ENCODE measurements at places on chromosomes 6 and 20. TPM values are rescaled to one million over a fixed set of nuclear protein-coding genes. Genes with fewer than 3 reads are reported as not detected.

DTD1 gene
- total RNA-seq: 46.1 TPM

GRCh38 chr6:140825731-140826130 lies 1307.0 kb upstream of the GJE1 start:
- no peak for DNase-seq

- no peak for DNase-seq
These were observed 47.5 kb downstream of the KIAA1755 start for GRCh38 chr20:38212806-38213606.

DNA sequence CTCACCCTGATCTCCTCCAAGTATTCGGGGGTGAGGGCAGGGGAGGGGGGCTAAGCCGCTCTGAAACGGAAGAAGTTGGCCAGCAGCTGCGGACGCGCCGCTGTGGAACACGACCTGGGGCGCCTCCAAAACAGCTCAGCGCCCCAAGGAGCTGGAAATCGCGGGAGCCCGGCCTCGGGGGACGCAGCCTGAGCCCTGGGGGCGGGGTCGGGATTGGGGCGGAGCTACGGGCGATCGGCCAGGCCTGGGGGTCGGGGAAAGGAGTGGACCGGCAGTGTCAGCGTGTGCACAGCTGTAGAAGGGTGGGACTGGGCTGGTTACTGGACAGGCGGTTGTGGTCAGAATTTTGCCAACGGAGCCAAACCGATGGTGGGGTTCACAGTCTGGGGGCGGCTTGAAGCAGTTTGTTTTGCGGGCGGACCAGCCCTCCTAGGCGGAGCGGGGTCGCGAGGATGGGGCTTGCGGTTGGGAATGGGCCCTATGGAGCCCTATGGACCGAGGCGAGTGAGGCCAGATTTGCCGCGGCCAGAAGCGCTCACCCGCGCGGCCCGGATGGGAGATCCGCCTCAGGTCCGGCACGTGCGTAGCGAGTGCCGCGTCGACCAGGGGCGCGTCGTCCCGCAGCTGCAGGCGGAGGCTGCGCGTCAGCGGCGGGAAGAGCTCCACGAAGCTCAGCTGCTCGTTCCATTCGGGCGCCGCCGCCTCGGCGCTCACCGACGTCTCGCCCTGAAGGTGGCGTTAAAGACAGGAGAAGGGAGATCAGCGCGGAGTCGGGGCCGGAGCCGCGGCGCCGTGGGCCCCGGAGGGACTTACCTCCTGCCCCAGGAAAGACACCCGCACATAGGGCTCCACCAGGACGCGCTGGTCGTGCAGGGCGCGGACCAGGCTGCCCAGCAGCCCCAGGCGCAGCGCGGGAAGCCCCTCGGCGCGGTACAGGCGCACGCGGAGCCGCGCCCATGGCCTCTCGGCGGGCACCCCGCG lies 14.3 kb upstream of the SPAG4 start:
- DNase-seq: peak; percentile 85

DNA sequence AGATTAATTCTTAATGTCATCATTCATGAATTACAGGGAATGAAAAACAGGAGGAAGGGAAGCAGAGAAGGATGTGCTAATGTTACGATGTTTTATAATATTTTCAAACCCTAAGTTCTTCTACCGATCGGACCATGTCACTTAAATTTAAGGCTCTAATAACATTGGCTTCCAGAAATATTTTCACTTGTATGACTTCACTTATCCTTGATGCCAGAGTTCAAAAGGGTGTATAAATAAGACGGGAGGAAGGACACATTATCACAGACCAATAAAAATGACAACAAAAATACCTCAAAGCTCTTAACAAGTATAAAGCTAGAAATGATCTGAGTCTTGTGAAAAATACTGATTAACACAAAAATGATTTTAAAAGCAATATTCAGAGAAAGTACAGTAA lies 370.4 kb upstream of the CITED2 start:
- DNase-seq: no peak

DNA sequence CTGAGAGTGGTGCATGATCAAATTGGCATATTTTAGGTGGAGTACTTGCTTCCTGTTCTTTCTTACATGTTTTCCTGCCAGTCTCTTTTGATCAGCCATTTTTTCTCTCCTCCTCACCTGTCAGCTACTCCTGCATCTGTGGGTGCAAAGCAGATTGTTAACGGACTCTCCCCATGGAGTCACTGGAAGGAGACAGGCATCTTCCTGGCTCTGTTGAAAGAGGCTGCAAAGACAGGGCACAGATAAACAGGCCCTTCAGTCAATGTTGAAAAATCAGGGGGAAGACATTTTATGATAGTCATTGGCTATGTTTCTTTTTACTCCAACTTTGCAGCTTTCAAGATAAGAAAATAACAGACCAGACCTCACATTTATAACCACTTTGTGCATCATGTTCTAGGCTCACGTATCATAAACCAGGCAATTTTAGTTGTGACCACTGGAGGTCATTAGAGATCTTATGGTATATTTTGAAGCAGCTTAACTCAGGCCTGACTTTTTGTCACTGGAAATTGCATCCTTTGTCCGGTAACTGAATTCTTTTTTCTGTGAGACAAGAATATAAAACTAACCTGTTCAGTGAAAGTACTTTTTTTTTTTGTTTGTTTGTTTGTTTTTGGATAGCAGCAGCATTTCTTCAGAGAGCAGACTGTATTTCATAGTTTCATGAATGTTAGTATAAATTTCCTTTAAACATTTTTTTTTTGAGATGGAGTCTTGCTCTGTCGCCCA lies 20.1 kb downstream of the ECT2L start:
- DNase-seq: no peak

- DNase-seq: no peak
These were observed 248.0 kb downstream of the PHF3 start for GRCh38 chr6:63883597-63883996.

- no peak for DNase-seq
These were observed 8.7 kb upstream of the NQO2 start for GRCh38 chr6:2990932-2991506.

TMEM170B gene
- total RNA-seq: 1.0 TPM

PAK5 gene
- not detected for total RNA-seq

MAPK13 gene
- 68.2 TPM for total RNA-seq

ABHD16A gene
- 48.9 TPM for total RNA-seq

DNA sequence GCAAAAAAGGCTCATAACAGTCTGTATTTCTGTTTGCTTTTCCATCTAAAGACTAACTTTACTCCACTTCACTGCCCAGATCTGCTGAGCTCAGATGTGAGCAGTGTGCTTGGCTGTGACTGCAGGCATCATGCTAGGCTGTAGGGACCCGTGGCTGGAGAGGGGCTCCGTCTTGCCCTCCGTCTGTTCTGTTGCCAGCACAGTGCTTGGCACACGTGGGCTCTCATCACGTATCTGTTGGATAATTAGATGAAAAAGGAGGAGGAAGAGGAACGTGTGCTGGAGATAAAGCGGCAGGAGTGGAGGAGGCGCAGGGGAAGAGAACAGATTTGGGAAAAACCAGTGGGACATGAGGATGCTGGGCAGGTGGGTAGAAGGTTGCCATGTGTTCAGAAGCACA lies 57.6 kb upstream of the IER3 start:
- DNase-seq: no peak

- DNase-seq: no peak
These were observed 2.2 kb downstream of the TM9SF4 start for GRCh38 chr20:32111753-32112152.

DNA sequence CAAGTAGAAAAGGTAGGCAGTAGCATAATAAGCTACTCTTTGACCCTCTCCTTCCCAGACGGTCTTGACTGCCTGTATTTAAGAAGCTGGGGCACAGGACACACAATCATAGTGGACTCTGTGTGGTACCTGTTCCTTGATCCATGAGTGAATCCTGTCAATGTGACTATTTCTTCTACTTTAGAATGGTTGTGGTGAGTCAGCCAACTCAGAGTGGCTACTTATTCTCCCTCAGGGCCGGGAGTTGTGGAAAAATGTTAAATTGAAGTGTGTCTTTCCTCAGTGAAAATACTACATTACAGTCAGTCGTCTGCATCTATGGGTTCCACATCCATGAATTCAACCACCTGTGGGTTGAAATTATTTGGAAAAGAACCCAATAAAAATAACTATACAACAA lies 30.8 kb upstream of the PREP start:
- no peak for DNase-seq

DACT2 gene
- 1.3 TPM for total RNA-seq

NFKBIE gene
- total RNA-seq: 19.8 TPM

GRCh38 chr6:125945378-125946141 lies 11.0 kb upstream of the HINT3 start:
- no peak for DNase-seq

DNA sequence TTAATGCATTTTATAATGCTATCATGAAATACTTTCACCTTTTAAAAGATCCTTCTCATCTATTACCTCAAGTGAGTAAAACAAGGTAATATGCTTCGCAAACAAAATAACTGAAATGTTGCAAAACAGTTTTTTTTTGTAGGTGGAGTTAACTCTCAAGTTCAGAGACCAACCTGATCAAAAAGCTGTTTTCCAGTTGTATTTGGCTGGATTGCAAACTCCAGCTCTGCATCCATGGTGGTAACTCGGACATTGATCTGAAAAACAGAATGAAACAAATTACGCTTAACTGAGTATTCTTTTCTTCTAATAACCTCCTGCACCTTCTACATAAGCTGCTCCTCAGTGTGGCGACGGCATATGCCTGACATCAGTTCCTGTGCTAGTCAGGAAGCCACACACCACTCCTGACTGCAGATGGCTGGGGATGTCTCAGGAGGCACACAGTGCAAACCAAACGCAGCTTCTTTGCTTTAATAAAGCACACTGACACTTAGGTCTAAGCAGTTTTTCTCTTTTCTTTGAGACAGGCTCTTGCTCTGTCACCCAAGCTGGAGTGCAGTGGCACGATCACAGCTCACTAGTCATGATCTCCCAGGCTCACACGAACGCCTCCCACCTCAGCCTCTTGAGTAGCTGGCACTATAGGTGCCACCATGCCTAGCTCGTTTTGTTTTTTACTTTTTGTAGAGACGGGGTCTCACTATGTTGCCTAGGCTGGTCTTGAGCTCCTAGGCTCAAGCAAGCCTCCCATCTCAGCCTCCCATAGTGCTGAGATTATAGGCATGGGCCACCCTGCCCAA lies 29.9 kb downstream of the EZR start:
- peak; percentile 31 for DNase-seq

DNA sequence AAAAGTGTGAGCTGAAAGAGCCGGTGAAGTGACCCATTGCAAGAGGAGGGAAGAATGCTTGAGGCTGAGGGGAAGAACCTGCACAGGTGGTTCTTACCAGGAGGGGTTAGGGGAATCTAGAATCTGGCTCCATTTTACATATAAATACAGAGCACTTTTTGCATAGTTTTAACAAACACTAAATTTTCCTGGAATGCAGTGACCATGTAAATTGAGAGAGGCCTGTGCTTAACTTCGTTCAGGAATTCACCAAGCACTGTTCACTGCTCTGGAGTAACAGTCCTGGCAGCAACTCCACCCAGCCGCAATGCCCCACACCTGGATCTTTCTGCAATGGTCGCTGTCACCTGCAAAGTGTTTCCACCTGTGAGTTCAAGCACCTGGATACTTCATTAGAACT lies 13.2 kb upstream of the RIPOR3 start:
- no peak for DNase-seq

DNA sequence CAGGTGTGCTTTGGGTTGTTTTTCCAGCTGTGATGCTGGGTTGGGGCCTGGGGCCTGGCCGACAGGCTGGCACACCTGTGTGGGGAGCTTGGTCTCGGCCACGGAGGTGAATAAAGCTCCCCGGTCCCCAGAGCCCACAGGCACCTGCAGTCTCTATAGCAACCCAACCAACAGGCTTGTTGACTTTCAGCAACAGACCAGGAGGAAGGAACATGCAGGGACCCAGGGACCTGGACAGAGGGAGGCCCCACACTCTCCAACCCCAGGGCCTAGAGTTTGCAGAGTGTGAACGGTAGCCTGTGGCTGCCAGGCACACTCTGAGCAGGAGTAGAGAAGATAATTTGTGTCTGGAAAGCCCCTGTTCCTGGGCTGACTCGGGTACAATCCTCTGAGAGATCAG lies 14.6 kb upstream of the SYNJ2 start:
- no peak for DNase-seq

DNA sequence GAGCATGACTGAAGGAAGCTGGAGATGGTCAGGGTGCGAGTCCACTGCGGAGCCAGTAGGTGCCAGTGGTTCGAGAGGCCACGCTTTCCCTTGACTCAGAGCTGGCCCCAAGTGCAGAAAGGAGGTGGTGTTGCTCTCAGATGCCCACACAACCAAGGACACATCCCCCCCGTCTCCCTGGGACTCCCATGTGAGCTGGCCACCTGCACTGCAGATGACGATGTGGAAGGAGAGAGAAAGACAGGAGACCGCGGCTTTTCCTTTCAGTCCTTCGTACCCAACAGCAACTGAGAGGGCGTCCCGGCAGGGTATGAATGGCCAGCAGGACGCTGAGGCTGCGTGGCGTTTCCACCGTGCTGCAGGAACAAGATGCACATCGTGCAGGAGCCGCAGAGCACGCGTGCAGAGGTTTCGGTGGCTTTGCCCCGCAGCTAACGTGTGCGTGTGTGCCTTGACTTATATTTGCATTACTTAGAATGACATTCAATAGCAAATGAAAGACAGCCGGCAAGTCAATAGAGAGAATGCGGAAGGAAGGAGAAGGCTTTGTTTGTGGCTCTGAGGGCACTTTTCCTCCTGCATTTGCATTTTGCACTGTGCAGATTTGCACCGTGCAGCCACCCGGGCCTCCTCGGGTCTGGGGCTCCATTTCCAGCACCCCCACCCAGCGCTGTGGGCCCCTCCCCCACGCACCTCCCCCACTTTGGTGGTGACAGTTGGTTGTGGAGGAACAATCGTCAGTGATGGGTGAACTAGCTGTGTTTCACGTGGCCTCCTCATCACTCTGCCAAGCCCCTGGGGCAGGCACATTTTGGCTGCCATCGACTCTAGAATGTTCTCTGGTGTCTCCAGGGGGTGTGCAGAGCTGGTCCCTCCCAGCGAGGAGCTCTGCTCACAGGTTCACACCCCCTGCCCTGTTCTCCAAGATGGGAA lies 26.4 kb upstream of the BHLHE23 start:
- DNase-seq: no peak

- no peak for DNase-seq
These were observed 33.4 kb downstream of the IL20RA start for GRCh38 chr6:137011406-137011805.

GRCh38 chr6:161918109-161918531 lies 644.3 kb upstream of the AGPAT4 start:
- no peak for DNase-seq

FRK gene
- total RNA-seq: 0.05 TPM

NRSN1 gene
- total RNA-seq: not detected

- DNase-seq: peak; percentile 77
These were observed 107.4 kb downstream of the SCML4 start for GRCh38 chr6:107716688-107717089.

GRCh38 chr20:24733416-24733815 lies 215.7 kb upstream of the CST7 start:
- DNase-seq: no peak

- no peak for DNase-seq
These were observed 6.3 kb upstream of the SIRPG start for GRCh38 chr20:1663917-1664316.

MOCS1 gene
- total RNA-seq: 1.4 TPM

All from activated T-cell treated with anti-CD3 and anti-CD28 coated beads, Interleukin-2, amount 50 U/mL, for 72 hours (primary cell).